HuH-7.5 (cell line): ENCODE measurements at places on chromosomes 6 and 20.

DNA sequence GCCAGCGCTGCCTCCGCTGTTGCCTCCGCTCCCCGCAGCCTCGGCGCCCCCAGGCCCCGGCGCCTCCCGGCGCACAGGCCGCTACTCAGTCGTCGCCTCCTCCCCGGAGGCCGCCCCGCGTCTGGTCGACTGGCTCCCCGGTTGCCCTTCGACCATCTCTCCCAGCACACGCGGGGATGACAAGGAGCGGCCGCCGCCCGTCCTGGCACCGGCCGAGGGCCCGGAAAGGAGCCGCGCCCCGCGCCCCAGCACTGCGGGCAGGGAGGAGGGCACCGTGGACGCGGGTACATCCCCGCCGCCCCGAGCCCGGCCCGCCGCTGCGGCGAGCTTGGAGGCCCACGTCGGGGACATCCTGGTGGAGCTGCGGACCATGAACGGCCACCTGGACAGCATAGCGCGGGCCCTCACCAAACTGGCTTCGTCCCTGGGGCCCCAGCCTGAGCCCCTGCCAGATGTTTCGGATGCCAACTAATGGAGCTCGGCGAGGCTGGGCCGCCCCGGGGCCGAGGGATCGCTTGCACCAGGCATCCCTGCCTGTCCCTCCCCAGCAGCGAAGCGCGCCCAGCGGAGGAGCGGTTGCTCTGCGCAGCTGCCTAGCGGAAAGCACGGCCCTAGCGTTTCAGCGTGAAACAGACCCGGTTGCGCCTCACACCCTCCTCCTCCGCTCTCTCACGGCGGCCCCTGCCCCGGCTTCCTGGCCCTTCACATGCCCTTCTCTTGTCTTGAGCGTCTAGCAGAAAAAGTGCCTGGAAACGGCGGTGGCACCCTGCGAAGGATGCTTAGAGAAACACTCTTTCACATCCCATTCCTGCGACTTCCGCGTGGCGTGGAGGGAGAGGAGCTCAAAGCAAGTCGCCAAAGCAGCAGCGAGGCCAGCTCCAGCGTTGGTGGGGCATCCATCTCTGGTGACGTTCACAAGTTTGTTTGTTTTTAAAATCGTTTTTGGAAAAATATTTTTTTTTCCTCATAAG is 285.8 kb upstream of the SUPT3H start:
- DNase-seq, result peak; percentile 36

DNA sequence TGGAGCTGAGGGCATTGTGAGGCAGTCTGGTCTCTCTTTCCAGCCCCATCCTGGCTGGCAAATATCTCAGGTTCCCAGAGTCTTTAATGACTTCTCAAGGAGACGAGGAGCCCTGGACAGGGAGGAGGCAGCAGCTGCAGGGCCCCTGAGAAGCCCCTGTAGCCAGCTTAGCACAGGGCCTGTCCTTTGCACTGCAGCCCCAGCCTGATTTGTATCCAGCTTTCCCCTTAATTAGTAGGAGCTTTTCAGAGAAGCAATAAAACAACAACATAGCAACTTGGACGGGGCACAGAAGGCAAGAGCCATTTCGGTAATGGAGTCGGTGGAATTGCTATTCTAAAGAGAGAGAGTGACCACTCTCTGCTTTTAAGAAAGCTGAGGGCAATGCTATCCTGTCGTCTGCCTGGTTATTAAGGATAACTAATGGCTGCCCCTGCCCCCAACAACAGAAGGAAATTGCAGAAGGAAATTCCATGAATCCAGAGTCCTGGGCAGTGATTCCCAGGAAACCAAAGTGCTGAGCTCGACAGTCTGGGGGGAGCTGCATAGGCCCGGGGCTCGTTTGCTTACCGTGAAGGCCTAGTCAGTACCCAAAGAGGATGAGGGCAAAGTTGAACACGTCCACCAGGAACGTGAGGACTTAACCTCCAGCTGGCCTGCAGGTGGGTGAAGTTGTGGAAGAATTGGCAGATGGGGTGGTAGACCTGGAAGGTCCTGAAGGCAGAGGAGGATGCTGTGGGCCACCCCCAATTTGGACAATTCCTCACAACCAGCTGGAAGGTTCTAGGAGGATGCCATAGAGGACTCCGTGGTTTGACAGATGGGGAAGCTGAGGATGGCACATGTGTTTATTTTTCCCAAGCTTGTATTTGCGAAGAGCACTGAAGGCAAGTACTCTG is 50.3 kb downstream of the NPEPL1 start:
- DNase-seq, result no peak

- DNase-seq, result no peak
Observed at GRCh38 chr6:89777455-89777854, 42.1 kb downstream of the MDN1 start.

DNA sequence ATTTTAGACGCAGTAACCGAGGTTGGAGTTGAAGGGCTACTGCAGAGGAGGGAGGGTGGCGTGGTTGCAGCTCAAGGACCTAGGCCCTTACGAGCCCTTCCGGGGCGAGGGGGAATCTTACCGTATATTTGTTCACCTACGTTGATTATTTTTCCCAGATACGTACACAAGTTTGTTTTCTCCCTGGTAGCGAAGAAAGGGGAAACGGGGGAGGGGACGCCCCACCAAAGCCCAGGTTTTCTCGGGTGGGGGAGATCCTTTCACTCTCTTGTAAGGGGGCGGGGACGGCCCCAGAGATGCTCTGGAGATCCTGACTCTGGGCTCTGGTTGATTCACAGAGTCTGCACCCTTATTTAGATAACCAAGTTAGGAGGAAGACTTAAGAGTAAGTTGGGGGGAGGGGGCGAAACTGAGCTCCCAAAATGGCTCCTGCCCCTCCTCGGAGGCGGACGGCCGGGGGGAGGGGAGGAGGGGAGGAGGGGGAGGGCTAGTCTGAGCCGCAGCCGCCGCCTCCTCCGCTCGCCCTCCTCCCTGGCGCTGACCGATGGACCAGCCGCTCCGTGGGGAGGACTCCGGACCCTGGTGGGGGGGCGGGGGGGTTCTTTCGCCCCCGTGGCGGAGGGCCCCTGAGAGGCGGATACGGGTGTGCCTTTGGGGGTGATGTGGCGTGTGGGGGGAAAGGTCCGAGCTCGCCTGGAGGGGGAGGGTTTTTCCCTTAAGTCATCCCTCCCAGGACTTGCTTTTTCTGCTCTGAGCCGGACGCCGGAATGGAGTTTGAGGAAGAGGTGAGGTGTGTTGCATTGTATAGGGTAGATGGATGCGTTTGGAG is 2.2 kb downstream of the BRD2 start:
- DNase-seq, result peak; percentile 50

DNA sequence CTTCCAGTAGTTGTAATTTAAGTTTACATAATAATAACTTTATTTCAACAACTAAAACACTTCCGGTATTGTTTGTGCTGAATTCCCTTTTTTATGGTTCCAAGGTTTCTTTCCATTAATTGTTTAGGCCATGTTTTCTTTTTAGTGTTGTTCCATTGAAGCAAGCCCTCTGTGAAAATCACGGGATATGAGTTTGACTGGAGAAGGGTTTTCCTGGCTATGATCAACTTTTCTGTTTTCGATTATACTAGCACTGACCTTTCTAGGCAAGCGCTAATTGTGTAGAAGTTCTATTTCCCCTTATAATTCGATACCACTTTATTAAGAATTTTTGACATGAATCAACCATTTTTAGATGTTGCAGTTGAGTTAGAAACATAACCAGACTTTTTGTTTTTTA is 2.4 kb downstream of the LAMA2 start:
- DNase-seq, result no peak

DNA sequence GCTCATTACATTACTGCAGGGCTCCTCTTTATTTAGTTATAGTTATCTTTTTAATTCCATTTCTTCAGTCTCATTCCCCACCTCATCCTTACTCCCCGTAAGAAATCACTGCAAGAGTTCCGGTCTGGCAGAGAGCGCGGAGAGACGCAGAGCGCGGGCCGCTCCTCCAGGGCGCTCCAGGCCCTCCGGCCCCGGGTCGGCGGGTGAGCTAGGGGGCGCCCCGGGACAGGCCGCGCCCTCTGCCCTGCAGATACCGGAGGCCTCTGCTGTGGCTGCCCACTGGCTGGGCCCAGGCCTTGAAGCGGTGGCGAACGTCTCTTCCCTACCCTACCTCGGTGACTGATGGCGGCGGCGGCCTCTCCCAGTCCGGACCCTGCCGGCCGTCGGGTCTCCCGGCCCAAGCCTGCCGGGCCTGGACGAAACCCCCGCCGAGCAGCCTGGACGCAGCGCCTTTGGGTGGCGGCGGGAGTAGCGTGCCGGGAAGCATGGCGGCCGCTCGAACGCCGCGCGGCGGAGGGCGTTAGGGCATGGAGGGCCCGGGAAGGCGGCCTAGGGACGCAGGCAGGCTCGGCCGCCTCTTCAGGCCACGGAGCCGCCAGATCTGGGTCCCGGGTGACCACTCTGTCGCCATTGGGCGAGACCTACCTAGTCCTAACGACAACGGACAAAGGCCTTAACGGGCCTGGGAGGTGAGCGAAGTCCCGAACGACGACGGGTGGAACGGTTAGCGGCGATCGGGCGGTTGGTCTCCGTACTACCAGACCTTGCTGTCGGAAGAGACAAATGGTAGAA is 16.4 kb upstream of the HMGN4 start:
- peak; percentile 47 for DNase-seq

DNA sequence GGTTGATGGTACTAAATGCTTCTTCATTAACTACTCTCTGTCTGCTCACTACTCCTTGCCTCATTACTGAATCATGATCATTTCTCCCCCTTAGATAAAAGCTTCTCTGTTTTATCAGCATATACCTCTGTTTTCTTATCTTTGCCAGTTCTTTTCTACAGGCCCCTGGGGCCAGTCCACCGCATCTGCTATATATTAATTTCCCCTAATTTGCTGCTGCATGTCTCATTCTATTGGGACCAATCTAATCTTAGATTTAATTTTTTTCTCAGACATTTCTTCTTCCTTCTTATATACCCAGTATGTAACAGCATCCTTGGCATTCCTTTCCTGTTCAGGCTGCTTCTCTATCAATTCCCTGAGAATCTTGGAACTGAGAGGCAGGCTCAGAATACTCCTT is 51.2 kb downstream of the GRIK2 start:
- DNase-seq, result no peak

DNA sequence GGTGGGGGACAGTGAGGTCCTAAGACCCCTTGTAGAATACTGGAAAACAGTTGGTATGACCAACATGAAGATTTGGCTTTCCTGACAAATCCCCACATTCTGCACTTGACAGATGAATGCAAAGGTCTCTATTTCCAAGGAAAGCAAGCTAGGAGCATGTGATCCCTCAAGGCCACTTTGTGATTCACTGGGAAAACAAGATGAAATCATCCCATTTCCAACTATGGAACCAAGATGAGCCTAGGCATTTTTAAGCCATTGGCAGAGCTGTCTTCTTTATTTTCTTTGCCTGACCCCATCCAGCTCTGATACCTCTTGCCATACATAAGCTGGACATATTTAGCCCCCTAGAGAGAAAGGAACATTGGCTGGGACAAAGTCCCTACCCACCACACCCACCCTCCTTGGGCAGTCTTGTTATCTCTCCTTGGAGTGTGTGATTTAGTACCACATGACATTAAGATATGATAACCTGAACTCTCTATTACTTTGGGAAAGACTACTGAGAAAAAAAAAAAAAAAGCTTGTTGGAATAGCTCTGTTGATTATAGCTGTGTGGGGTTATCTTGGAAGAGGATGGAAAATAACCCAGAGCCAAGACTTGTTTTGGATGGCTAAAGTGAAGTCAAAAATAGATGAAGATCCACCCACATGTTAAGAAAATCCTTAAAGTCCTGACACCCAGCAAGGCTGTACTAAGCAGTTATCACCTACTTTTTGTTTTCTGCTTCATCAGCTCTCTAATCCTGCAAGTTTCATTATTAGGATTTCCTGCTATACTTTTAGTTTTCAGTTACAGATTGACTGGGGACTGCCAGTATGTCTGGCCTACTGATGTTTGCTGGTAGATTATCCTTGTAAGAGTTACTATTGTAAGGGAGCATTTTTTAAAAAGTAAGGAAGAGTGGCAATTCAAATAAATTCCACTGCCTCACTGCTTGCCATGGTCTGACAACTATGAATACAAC is 90.1 kb upstream of the PREP start:
- no peak for DNase-seq

DNA sequence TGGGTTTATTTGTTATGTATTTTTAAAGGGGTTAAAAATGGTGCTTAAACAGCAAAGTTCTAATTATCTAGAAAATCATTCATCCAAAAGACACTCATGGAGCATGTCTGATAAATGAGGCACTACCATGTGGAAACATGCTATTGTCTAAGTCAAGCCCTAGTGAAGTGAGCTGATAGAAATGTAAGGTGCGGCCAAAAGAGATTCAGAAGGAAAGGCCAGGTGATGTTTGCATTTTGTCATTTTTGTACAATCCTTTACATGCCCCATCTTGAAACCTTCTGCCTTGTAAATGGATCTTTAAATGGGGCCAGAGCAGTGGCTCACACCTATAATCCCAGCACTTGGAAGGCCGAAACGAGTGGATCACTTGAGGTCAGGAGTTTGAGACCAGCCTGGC is 77.3 kb downstream of the PLCG1 start:
- DNase-seq, result no peak

DNA sequence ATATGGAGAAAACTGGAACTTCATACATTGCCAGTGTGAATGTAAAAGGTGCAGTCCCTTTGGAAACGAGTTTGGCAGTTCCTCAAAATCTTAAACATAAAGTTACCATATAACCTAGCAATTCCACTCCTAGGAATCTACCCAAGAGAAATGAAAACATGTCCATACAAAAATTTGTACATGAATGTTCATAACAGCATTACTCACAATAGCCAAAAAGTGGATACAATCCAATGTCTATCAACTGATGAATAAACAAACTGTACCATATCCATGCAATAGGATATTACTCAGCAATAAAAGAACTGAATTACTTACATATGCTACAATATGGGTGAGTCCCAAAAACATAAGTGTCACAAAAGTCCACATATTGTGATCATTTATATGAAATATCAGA is 48.7 kb upstream of the ERVFRD-1 start:
- DNase-seq, result no peak

- DNase-seq, result no peak
Observed at GRCh38 chr6:1385129-1386037, 4.0 kb upstream of the FOXF2 start.

- DNase-seq, result peak; percentile 85
Observed at GRCh38 chr20:57594092-57594951, 25.9 kb downstream of the ZBP1 start.

DNA sequence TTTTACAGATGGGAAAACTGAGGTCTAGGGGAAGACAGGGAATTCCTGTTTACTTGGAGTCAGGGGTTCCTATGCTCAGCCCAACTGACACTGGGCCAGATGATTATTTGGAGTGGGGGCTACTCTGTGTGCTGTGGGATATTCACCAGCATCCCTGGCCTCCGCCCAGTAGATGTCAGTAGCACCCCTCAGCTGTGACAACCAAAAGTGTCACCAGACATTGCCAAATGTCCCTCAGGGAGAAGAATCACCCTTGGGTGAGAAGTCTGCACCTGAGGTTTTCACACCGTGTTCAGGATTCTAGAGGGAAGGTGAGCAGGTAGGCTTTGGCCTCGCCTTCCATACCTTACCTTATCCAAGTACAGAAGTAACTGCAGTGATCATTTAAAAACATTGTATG is 27.6 kb downstream of the CDH26 start:
- DNase-seq, result no peak

DNA sequence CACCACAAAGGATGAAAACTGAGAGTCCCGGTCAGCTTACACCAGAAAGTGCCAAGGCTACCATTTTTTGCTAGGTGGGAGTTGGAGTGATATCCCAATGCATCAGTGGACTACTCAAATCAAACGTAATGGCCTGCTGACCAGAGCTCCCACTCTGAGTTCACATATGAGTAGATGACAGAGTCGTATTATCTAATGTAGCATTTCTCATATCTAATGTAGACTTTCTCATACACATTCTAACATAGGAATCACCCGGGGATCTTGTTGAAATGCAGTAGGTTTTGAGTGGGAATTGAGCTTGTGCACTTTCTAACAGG is 38.4 kb upstream of the FUCA2 start:
- DNase-seq, result no peak
